ENCODE measurements at places on chromosomes 6 and 20.

- no peak for DNase-seq
Observed at GRCh38 chr6:106466211-106466610, 105.7 kb downstream of the CRYBG1 start.

DNA sequence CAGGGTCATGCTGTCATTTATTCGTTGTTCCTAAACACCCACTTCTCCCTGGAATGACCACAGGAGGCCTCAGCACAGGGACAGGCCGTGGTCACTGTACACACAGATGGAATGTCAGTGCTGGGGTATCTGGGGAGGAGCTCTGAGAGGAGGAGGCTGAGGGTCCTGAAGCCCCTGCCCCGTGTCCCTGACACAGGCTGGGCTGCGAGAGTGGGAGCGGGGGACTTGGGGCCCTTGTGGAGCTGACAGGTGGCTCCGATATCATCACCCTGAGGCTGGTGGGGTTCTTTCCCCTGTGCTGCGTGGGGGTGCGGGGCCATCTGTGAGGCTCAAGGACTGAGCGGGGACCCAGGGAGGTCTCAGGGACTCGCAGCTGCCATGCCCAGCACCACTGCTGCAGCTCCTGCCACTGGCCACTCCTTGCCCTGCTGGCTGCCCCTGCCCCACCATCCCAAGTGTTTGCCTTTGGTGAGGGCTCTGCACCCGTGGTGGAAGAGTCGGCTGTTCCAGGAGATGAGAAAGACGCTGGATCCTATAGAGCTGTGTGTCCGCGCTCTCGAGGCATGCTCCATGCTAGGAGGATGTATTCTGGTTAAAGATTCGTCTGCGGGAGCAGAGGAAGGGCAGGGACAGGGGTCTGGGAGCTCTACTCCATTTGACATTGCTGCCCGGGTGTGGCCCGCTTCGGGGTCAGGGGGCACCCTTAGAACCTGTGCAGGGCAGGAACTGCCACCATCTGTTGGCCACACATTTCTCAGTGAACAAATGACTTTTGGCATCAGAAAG is 18.9 kb downstream of the NPEPL1 start:
- DNase-seq, result no peak

DNA sequence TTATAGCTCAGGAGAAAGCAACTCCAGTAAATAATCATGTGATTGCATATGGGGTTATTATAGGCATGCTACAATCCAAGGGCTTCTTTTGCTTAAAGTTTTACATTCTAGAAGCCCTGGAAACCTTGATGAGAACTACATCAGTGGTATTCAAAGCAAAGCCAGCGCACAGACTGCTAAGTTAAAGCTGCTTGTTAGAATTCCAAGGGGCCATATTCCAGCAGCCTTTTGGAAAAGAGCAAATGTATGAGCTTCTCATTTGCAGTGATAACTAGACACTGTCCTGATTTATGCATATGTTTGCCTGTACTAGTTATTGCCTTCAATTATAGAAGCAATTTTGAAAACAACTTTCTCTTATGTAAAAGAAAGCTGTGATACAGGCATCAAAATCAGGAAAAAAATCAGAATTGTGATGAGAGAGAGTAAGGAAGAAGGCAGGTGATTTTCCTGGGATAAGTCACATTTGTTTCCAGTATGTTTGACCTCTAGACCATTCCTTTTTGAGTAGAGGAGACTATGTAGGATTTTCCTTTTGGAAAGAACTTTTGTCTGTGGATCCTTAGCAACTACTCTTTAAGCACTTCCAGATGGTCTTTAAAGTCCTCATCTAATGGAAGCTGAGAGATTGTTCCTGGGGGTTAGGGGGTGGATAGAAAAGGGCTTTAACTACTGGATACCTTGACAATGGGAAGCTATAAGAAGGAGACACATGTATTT is 159.2 kb downstream of the PLCB4 start:
- DNase-seq, result no peak

DNA sequence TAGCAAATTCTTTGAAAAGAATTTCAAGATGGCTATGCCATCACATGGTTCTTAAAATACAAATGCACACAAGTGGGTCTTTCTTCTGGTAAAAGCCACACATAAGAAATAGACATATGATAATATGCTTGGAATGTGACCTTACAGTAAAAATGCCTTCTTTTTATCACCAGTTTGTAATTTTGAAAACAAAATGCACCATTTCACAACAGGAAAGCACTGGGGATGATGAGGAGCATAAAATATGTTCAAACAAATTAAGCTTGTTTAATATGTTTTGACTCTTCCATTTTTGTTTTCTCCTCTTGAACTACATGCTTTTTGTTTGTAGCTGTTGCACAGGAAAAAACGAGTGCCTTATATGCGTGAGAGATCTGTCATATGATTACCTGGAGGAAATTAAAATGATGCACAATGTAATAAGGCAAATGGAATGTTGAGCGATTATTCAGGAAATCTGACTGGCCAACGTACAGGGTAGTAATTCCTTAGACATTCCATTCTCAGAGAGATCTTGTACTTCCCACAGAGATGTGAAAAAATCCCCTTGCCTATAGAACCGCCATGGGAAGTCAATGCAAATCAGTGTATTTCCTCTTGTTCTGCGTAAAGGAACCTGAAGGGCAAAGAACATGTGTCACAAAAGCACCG is 911.6 kb downstream of the TFAP2A start:
- DNase-seq, result peak; percentile 98

DNA sequence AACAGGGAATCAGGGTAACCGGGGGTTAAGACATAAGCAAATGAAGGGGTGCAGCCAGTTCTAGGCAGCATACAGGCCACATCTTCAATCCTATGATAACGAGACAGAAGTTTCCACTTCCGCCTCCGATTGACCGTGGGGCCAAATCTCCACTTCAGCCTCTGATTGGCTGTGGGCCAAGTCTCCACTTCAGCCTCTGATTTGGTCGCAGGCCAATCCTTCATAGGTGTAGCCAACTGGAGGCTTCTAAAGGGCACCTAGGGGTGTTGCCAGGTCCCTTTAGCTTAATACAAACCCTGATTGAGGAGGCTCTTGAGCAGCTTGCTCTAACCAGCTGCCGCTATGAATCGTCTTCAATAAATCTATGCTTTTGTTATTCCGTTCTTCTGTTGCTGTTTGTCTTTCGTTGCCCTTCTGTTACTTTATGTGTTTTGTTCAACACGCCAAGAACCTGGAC is 2.1 kb upstream of the ERGIC3 start:
- no peak for DNase-seq

DNA sequence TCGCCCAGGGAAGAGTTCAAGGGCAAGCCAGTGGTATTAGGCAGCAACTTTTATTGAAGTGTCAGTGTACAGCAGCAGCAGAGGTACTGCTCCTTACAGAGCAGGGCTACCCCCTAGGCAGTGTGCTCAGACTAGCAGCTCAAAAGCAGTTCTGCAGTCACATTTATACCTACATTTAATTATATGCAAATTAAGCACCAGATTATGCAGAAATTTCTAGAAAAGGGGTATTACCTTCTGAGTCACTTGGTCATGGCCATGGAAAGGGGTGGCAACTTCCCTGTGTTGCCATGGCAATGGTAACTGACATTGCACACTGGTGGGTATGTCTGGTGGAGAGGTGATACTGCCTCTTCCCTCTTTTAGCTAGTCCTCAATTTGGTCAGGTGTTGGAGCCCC is 2.1 kb upstream of the ZKSCAN4 start:
- no peak for DNase-seq

Measured in EL (cell line).